Chondrocyte (in vitro differentiated cells): ENCODE measurements at places on chromosomes 4 and X.

DNA sequence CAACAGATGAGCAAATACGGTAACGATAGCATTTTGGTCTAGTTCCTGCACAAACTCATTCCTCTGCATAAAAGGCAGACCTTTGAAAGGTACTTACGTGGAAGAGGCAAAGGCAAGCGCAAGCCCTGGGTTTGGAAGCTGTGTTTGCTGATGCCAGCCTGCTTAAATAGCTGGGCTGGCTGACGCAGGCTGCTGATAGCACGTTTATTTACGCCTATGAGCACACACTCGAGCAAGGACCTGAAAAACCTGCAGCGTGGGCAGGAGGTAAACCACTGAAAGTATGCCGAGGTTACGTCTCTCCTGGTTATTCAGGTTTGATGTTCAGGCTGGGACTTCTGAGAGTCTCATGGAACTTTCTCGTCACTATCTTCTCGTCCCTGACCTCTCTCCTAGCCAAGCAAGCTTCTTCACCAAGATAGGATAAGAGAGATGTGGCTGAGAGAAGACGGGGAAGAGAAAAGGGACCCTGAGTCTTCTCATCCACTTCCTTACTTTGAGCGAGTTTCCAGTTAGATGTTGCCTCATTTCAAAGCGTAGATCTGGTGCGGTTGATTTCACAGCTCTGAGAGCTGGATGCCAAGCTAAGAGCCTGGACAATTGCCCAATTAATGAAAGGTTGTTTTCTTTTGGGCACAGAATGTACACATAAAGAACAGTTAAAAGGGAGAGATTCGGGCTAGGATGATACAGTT is at the start of gene HOPX:
Gene HOPX, minus strand, starts transcription at position 139 of the 695 bp plus-strand sequence. CDS start 23,480 bp downstream, outside the sequence.
- no peak within 1 kb of the TSS for H3K4me3 ChIP-seq
- DNase-seq, result no peak

- H3K4me3 ChIP-seq, result no peak overlapping the region
- no peaks in the 10 kb centered on the region for H3K4me1 ChIP-seq
- H3K36me3 ChIP-seq, result no peaks in the 10 kb centered on the region
- H3K27ac ChIP-seq, result no peak overlapping the region
Measured at GRCh38 chr4:59762344-59762743, 1437.8 kb upstream of the ADGRL3 start.

DNA sequence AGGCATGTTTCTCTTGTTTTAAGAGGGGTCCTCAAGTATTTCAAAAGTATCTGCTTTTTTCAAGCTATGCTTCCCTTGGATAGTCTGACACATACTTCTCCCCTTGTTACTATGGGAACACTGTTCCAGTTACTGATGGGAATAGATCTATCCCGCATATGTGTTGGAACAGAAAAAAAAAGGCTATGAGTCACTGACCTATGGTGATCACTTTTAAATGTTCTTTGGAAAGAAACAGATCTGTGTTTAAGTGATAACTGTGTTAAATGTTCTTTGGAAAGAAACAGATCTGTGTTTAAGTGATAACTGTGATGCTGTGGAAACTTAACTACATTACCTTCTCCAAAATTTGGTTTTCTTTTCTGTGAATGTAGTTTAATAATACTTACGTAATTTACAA is 303.2 kb downstream of the TEX13C start:
- H3K4me3 ChIP-seq, result no peak overlapping the region
- H3K36me3 ChIP-seq, result no peaks in the 10 kb centered on the region
- DNase-seq, result no peak
- no peaks in the 10 kb centered on the region for H3K4me1 ChIP-seq

GRCh38 chr4:83644677-83645659 is 109.1 kb downstream of the GPAT3 start:
- H3K27me3 ChIP-seq, result peaks cover 34% of the 10 kb centered on the region
- no peak overlapping the region for H3K4me3 ChIP-seq
- no peaks in the 10 kb centered on the region for H3K36me3 ChIP-seq
- no peak overlapping the region for H3K27ac ChIP-seq
- DNase-seq, result no peak
- peaks cover 3% of the 10 kb centered on the region for H3K4me1 ChIP-seq

DNA sequence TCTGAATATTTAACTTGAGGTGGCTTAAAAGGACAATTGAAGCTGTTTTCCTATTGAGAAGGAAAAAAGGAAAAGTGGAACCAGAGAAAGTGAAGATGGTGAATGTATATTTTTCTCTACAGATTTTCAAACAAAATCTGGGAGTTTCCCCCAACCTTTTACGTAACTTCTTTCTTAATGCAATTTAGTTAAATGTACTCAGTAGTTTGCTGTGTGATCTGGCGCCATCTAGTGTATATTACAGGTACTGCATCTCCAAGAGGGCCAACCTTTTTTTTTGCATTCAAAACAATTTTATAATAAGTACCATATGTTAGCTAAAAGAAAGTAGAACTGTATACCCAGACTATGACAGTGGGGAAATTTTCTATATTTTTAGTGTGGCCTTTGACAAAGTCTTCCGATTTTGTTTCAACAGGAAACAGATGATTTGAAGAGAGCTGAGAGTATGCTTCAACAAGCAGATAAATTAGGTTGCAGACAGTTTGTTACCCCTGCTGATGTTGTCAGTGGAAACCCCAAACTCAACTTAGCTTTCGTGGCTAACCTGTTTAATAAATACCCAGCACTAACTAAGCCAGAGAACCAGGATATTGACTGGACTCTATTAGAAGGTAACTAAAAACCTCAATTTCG is 82.0 kb downstream of the PLS3 start:
- no peaks in the 10 kb centered on the region for H3K27me3 ChIP-seq
- peaks cover 50% of the 10 kb centered on the region for H3K36me3 ChIP-seq
- H3K27ac ChIP-seq, result peak overlapping the region; percentile 85
- DNase-seq, result no peak

- no peak overlapping the region for H3K27ac ChIP-seq
- DNase-seq, result no peak
- no peaks in the 10 kb centered on the region for H3K36me3 ChIP-seq
- no peak overlapping the region for H3K4me3 ChIP-seq
Measured at GRCh38 chr4:41285202-41285863, 28.6 kb downstream of the UCHL1 start.

- no peaks in the 10 kb centered on the region for H3K27me3 ChIP-seq
- no peaks in the 10 kb centered on the region for H3K36me3 ChIP-seq
- no peak overlapping the region for H3K4me3 ChIP-seq
- H3K27ac ChIP-seq, result no peak overlapping the region
- H3K4me1 ChIP-seq, result no peaks in the 10 kb centered on the region
Measured at GRCh38 chr4:172648471-172648870, 520.1 kb upstream of the GALNT7 start.
